ENCODE measurements at places on chromosomes 4 and X. TPM values are rescaled to one million over a fixed set of nuclear protein-coding genes. Genes with fewer than 3 reads are reported as not detected.

The SPIN2A gene
- not detected for total RNA-seq

- no peak for DNase-seq
These were observed 175.2 kb downstream of the ZNF330 start for GRCh38 chr4:141395919-141396318.

GRCh38 chrX:18348047-18348446 lies 6.4 kb downstream of the SCML2 start:
- no peak for DNase-seq

- DNase-seq: no peak
These were observed 10.3 kb upstream of the NAT8L start for GRCh38 chr4:2048831-2049230.

DNA sequence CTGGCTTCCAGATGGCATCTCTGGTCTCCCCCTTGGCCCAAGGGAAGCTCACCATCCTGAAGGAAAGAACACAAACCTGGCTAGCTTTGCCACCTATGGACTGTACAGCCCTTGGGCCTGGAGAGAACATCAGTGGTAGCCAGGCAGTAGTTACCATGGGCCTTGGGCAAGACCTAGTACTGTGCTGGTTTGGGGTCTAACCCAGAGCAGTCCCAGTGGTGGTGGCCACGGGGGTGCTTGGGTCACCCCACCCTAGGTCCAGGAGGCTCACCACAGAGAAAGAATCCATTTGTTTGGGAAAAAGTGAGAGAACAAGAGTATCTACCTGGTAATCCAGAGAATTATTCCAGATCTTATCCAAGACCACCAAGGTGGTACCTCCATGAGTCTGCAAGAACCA lies 290.7 kb upstream of the PPP1R2C start:
- DNase-seq: no peak

- no peak for DNase-seq
These were observed 1040.3 kb upstream of the PCDH10 start for GRCh38 chr4:132108784-132109183.

- no peak for DNase-seq
These were observed 184.6 kb upstream of the KIT start for GRCh38 chr4:54473077-54473545.

The CXorf51B gene
- not detected for total RNA-seq

GRCh38 chrX:16075087-16075486 lies 48.3 kb upstream of the GRPR start:
- DNase-seq: no peak

- no peak for DNase-seq
These were observed 38.4 kb upstream of the FAM9B start for GRCh38 chrX:9072281-9072680.

DNA sequence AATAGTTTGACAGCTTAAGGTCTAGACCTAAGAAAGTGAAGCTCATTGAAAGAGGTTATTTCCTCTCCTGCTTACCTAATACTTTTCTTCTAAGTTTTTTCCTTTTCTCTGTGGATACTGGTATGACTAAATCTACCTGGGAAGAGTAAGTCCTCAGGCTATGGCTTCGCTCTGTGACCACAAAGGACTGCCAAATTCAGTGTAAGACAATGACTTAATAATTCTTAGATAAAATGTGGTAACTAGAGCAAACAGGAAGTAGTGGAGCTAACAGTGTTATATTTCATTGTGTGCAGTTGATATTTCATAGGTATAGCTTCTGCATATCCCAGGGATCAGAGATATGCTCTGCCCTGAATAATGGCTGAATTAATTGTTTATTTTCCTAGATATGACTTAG lies 418.9 kb downstream of the CCSER1 start:
- no peak for DNase-seq

DNA sequence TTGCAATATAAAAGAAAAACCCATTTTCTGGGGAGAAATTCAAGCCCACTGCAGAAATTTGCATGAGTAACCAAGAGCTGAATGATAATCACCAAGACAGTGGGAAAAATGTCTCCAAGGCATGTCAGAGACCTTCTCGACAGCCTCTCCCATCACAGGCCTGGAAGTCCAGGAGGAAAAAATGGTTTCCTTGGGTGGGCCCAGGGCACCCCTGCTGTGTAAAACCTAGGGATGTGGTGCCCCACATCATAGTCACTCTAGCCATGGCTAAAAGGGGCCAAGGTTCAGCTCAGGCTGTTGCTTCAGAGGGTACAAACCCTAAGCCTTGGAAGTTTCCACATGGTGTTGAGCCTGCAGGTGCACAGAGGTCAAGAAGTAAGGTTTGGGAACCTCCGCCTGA lies 108.4 kb downstream of the FAT4 start:
- DNase-seq: no peak

DNA sequence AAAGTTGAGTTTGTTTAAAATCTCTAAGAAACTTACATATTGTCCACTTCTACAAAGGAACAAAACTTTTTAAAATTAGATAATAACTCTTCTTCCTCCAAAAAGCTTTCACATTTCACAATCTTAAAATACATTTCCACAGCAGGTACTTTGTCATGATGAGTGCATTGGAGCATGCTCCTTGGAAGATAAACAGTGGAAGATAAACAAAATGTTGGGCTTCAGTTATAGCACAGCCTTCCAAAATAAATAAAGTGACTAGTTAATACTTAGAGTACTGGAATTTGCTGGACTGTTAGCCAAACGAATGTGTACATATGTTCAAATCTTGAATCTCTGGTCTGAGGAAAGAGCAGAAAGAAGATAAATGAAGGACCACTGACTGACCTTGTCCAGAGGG lies 54.9 kb upstream of the PDE5A start:
- no peak for DNase-seq

The MGARP gene
- 0.38 TPM for total RNA-seq

GRCh38 chr4:22625311-22625710 lies 67.4 kb upstream of the GBA3 start:
- DNase-seq: no peak

The PDZD4 gene
- 2.2 TPM for total RNA-seq

DNA sequence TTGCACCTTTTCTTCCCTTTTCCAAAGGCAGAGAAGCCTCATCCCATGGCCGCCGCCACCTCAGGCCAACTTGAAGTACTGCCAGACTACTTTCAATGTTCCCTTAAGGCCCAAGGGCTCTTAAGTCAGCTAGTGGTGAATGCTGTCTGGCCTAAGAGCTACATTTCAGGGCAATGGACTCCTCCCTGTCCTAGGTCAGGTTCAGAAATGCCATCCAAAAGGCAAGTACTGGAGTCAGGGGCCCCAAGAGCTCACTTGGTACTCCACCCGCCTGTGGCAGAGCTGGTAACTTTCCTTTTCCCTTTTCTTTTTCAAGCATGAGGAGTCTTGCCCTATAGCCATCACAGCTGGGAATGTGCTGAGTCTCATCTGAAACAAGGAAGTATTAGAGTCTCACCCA lies 327.1 kb downstream of the NAP1L3 start:
- no peak for DNase-seq

- DNase-seq: no peak
These were observed 56.0 kb upstream of the ESX1 start for GRCh38 chrX:104310657-104311254.

- no peak for DNase-seq
These were observed 117.8 kb upstream of the ESX1 start for GRCh38 chrX:104372547-104372946.

DNA sequence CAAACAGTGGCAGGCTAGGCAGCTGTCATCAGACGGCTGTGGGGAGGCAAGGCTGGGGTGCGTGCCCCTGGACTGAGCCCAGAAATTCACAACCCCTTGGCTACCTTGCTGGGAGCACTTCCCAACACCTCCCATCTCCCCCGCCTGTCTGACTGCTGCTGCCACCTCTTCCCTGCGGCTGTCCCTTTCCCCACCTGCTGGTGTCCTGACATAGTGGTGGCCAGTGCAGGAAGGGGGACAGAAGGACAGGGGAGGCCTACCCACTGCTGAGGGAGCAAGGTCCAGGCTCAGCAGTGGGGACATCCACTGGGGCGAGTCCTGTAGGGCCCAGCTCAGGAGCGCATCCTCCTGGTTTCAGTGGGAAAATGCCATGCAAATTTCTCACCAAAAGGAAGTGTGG lies 3.4 kb downstream of the ABCD1 start:
- DNase-seq: no peak

DNA sequence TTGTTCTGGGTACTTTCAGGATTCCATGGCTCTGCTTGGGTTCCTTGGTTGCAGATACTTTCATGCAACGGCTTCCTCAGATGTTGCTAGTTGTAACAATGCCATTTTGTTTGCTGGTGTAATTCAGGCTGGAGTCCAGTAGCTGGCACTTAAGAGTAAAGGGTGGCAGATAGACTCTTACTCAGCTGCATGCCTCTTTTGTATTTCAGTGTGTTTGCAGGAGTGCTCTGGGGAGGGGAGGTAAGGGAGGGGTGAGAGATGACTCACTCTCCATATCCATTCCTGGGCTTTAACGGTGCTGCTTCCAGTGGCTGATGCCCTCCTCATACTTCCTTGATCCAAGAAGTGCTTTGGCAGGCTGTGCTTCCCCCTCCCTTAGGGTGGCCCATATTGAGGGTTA lies 155.2 kb downstream of the ZNF330 start:
- DNase-seq: no peak

DNA sequence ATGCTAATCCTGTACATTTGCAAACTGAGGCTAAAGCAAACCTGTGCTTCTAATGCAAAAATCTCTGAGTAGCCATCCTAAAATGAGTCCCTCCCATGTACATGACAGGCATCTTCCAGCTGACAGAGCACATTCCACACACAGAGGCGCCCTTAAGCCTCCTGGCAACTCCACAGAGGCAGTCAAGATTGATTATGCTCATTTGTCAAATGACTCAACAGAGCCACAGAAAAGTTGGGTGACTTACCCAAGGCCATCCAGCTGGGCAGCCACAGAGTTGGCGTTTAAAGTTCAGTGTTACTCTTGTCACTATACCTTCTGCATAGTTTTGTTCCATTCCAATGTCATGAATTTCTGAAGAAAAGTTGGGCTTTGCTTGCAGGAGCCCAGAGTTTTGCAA lies 394.6 kb upstream of the FGF13 start:
- no peak for DNase-seq

DNA sequence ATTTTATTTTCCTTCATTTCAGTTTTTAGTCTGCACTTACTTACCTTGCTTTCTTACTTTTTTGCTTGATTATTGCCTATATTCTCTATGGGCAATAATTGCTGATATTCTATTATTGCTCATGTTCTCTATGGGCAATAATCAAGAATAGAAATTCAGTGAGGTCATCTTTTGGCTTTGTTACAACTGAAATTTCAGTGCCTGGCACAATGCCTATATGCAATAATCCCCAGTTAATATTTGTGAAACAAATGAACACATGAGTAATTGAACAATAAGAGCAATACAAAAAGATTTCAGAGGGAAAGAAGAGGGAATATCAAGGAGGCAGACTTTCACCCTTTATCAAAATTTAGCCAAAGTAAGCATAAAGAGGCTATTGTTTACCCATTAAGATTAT lies 48.6 kb upstream of the ARSJ start:
- no peak for DNase-seq

The EVC gene
- total RNA-seq: 1.7 TPM

GRCh38 chr4:37825968-37826294 lies 555 bp upstream of the PGM2 start:
- no peak for DNase-seq

GRCh38 chrX:48592971-48593370 lies 4.3 kb upstream of the WDR13 start:
- no peak for DNase-seq

DNA sequence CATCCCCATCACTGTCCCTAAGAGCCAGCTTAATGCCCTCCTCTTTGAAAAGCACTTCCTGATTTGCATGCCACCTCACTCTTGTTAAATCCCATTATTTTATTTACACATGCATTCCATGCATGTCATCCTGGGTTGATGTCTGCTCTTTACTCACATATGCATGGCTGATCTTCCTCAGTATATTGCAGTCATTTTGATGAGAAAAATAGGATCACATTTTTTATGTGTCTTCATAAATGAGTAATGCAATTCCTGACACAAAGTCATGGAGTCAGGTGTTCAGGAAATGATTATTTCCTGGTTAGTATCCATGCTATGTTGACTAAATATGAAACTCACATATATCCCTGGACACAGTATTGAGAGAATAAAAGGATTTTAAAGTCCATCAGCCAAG lies 204.7 kb downstream of the SLIT2 start:
- DNase-seq: no peak

The CYP4V2 gene
- 2.9 TPM for total RNA-seq

The DGKK gene
- not detected for total RNA-seq

GRCh38 chr4:11769434-11769833 lies 340.7 kb upstream of the HS3ST1 start:
- DNase-seq: no peak

GRCh38 chr4:68871809-68872642 lies 56.2 kb downstream of the UGT2B10 start:
- DNase-seq: no peak

DNA sequence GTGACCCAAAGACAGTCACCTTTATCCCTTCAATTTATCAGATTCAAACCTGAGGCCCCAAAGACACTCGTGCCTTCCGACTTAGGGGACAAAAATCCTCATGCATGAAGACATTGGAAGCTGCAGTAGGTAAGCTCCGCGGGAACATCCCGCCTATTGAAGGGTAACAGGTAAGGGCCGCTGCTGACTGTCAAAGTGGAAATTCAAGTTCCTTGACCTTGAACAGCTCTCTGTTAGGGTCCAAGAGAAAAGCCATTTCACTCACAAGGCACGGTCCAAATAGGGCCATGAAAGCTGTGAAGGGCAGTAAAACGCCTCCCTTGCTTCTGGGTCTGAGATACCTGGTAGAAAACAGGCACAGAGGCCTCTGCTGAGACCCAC lies 34.2 kb downstream of the CCDC149 start:
- no peak for DNase-seq
